Cerebellar cortex (tissue), 1 donor: ENCODE measurements at places on chromosomes 7 and 10.

- no peak for DNase-seq
Observed at GRCh38 chr10:117903854-117904253, 142.9 kb downstream of the RAB11FIP2 start.

DNA sequence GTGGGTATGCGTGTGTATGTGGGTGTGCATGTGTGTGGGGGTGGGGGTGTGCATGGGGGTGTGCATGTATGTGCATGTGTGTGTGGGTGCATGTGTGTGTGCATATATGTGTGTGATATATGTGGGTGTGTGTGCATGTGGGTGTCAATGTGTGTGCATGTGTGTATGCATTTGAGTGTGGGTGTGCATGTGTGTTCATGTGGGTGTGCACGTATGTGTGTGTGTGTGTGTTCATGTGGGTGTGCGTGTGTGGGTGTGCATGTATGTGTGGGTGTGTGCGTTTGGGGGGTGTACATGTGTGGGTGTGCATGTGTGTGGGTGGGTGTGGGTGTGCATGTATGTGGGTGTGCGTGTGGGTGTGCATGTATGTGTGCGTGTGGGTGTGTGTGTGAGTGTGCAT lies 42.6 kb downstream of the GTF2IRD1 start:
- no peak for DNase-seq

DNA sequence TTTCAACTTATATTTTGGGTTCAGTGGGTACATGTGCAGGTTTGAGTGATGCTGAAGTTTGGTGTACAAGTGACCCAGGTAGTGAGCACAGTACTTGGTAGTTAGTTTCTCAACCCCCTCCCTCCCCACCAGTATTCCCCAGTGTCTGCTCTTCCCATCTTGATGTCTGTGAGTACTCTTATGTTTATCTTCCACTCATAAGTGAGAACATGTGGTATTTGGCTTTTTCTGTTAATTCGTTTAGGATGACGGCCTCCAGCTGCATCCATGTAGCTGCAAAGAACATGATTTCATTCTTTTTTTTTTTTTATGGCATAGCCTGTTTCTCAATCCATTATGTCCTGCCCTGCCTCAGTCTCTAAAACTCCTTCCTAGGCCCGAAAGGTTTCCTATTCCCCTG lies 222.1 kb downstream of the WDR37 start:
- DNase-seq, result no peak

GRCh38 chr7:29956487-29956836 lies 33.1 kb downstream of the SCRN1 start:
- no peak for DNase-seq

- DNase-seq, result no peak
Observed at GRCh38 chr7:81993186-81993585, 223.3 kb upstream of the HGF start.

DNA sequence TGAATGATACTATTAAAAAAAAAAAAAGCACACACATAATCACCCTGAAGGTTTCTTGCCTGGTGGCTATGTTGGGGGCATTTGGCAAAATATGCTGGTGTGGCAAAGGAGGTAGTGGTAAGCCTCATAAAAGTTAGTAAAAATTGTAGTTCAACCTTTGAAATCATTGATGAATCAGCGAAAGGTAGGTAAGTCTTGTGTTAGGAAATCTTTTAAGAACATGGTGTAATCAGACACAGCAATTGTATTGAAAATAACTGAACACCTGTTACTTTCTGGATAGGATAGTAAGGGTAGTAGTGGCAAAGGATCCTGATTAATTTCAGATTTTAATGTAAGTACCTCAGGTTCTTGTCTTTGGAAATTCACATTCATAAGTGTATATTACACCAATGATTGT lies 40.9 kb downstream of the CALML5 start:
- no peak for DNase-seq

DNA sequence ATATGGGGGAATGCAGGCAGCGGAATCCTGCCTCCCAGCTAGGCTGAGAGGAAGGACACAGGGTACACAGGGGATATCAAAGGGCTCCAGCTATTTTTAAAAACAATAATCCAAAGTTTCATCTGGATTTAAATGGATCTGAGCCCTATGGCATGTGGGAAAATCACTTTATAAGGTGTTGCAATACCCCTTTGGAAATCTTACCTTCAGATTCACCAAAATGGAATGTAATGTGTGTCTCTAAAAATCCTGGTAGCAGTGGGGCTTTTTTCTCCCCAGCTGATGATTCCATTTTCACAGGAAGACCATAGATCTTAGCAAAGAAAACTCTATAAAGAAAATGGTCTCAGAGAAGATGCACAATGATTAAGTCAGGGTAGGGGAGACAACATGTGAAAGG lies 722.2 kb downstream of the PARD3 start:
- DNase-seq, result no peak

- DNase-seq, result no peak
Observed at GRCh38 chr10:112799726-112800510, 150.1 kb upstream of the TCF7L2 start.

DNA sequence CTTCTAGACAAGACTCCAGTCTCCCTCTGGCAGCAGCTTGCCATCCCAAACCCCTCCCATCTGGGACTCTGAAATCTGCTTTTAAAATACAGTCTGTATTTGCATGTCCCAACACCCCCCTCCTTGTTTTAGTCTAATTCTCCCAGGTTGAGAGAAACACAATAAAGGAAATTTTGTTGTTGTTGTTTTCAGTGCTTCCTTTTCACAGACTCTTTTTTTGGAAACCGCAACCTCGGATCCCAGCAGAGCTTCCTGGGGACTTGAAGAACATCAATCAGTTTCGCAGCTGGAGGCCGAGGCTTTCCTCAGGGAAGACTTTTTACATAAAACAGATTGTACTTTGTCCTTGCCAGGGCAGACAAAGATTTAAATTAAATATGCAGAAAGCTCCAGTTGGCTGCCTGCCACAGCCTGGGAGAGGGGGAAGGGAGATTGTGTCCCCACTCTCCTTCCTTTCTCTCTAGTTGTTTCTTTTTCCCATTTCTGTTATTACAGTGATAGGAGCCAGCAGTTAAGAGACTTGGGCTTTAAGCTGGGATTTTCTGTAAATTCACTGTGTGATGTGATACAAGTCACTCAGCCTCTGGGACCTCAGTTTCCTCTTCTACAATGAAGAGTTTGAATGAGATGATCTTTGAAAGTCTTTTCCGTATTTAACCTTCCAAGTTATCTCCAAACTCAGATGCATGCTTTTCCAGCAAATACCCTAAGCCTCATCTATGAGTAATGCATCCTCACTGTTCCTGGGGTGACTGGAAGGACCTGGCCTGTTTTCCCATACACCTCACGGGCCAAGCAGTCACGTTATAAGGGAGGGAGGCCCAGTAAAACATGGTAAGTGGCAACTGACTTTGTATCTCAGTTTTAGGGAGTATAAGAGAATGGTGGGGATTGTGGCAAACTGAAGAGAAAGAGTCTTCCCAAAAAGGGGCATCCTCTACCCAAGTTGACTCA lies 192.3 kb downstream of the REEP3 start:
- DNase-seq, result peak; percentile 82
